ENCODE measurements at places on chromosomes 3 and 15. TPM values are rescaled to one million over a fixed set of nuclear protein-coding genes. Genes with fewer than 3 reads are reported as not detected.

The CCDC71 gene
- 10.2 TPM for total RNA-seq

The TRPM1 gene
- not detected for total RNA-seq

The IL1RAP gene
- 6.1 TPM for total RNA-seq

The UROC1 gene
- not detected for total RNA-seq

The ADGRG7 gene
- not detected for total RNA-seq

The TFRC gene
- total RNA-seq, result 61.2 TPM

The ITIH1 gene
- total RNA-seq, result not detected

The SPSB4 gene
- 5.3 TPM for total RNA-seq

The ZNF619 gene
- total RNA-seq, result 4.3 TPM

The PAQR5 gene
- total RNA-seq, result 1.7 TPM

The GPR171 gene
- total RNA-seq, result 0.15 TPM

The CD200R1 gene
- 0.87 TPM for total RNA-seq

The DOCK3 gene
- 3.8 TPM for total RNA-seq
